ENCODE measurements at places on chromosomes 2 and 18.

DNA sequence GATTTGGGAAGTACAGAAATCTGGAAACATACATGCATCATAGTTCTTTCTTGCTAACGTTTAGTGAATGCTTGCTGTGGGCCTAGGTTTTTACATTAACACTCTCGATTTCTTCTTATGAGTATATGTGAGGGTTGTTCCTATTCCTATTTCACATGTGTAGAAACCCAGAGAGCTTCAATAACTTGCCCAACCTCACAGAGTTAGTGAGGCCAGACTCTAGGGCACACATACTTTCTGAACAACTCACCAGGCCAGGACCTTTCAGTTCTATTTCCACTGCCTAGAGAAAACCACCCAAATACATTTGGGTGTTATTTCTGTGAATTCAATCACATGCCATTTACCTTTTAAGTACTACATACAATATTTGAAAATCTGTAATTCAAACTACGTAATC lies 8.2 kb upstream of the KCTD1 start:
- no peak for DNase-seq

DNA sequence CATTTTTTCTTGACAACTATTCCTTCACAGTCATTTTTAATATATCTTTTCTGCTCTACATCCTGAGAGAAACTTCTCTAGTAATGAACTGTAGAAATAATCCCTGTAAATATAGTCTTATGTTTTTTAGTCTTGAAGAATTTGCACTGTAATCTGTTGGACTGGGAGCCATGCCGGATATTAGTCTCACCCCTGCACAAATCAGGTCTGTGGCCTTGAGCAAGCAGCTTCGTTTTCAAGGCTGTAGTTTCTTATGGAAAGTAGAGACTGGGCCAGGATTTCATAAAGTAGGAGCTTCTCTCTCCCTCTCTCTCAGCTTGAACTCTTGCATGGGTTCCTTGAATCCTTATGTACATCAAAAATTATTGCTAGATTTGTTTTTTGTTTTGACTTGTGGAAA lies 8.7 kb downstream of the FARP2 start:
- DNase-seq = no peak

- DNase-seq = no peak
These were observed 18.7 kb upstream of the MAP4K3 start for GRCh38 chr2:39455826-39456225.

GRCh38 chr18:39737869-39738268 lies 2172.3 kb upstream of the CELF4 start:
- no peak for DNase-seq

- DNase-seq = no peak
These were observed 8.7 kb upstream of the DSG2 start for GRCh38 chr18:31489311-31489710.

GRCh38 chr18:12442946-12443345 lies 35.2 kb downstream of the PRELID3A start:
- DNase-seq = peak; percentile 63

DNA sequence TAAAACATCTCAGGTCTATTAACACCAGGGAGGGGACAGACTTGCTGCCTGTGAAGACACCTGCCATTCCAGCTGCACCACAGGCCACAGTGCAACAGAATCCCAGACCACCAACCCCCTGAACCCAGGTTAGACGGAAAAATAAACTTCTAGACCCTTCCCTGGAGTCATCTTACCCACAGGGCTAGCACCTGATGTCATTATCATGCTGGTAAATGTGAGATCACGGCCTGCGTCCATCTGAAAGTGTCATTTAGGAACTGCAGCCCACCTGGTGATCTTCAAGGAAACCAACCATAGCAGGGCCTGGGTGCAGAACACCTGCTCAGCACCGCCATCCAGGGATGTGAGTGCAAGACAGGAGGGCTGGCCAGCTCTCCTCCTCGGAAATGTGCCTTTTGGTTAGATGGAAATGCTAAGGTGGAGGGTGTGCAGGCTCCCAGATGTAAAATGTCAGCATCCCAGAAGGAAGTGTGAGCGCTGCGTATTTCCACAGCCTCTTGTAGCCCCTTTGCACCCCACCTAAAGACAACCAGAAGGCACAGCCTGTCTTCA lies 80.8 kb downstream of the PTGR3 start:
- DNase-seq = no peak
